ENCODE measurements at places on chromosomes 2 and 18.

GRCh38 chr2:233807215-233807865, 29.2 kb downstream of the MROH2A start:
- H3K27me3 ChIP-seq = peaks cover 16% of the 10 kb centered on the region
- no peaks in the 10 kb centered on the region for H3K4me1 ChIP-seq
- no peaks in the 10 kb centered on the region for H3K36me3 ChIP-seq
- no peak overlapping the region for H3K27ac ChIP-seq

DNA sequence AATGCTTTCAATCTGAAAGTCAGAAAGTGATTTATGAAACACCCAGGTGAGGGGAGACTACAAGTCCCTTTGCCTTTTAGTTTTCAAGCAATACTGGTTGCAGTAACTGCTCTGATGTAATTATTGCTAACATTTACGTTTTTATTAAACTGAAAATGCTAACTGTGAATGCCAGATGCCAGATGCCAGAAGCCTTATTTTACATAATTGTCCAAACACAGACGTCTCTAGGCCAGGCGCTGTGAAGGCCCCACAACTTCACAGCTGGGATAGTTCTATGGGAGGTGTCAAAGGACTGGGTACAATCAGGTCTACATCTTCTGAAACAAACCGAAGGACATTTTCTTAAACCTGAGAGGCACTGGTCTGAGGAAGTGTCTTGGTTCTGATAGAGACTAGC, 27.5 kb upstream of the MSGN1 start:
- no peaks in the 10 kb centered on the region for H3K36me3 ChIP-seq
- no peak overlapping the region for H3K27ac ChIP-seq
- H3K27me3 ChIP-seq = peaks cover 32% of the 10 kb centered on the region
- peaks cover 5% of the 10 kb centered on the region for H3K4me1 ChIP-seq
- no peak overlapping the region for H3K4me3 ChIP-seq
- DNase-seq = no peak

DNA sequence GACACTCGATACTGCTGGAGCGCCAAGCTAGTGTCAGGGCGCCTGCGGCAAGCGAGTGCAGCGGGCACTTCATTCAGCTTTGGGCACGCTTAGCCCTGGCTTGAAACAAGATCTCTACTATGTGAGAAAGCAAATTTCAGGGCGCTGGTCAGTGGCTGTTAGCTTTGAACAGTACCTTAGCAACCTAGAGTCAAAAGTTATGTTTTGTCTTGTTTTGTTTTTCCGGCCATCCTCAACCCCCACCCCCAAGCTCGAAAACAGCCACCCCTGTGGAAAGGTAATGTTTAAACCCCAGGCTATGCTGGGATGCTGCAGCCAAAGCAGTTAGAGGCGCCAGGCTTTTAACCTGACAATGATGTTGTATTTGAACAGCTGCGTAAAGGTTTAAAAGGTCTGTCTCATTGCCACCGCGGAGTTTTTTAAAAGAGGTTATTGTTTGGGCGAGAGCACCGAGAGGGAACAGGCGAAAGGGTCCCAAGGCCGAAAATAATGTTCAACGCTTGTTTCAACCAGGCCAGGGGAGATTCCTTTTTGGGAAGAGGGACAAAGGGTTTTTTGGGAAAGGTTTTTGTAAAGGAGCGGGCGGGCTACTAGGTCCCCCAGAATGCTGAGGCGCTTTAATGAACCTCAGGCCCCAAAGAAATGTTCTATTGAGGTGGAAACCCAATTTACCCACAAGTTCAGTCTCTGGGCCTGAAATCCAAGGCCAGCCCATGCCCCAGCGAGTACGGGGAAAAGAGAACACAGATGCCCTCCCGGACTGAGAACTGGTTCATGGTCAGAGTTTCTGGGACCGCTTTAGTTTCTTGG, 2.3 kb upstream of the HOXD10 start:
- peaks cover 20% of the 10 kb centered on the region for H3K4me1 ChIP-seq
- no peak overlapping the region for H3K4me3 ChIP-seq
- no peak overlapping the region for H3K27ac ChIP-seq
- no peak for DNase-seq
- H3K36me3 ChIP-seq = peaks cover 6% of the 10 kb centered on the region

DNA sequence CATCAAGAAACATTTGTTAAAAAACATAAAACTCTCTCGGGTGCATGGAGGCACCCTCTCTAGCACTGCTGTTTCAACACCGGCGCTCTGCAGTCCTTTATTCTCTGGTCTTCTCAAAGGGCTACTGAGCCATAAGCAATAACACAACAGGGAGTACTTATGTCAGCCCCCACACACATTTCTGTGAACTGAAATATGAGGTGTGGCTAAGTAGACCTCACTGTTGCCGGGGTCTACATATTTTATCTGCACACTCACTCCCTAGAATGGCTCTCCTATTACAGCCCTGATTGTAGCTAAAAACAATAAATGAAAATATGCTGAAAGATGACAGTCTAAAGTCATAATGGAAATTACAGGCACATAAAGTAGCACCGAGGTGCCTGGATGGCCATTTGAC, 235.1 kb downstream of the GRB14 start:
- no peaks in the 10 kb centered on the region for H3K36me3 ChIP-seq
- no peak overlapping the region for H3K4me3 ChIP-seq
- H3K27me3 ChIP-seq = no peaks in the 10 kb centered on the region
- no peaks in the 10 kb centered on the region for H3K4me1 ChIP-seq

DNA sequence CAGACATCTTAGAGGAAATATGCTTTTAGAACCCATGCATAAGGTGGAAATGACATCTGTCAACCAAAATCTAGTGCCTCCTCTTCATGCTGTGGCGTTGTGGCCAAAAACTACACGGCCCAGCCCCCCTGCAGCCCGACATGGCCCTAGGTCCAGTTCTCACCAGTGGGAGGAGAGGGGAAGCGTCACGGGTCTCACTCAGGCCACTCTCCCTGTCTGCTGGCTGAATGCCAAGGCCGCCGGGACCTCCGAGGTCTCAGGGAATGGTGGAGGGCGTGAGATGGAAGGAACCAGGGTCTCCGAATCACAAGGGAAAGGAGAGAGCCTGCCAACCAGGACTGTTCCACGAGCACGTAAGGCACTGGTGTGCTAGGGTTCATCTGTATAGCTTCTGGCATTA, 361.0 kb downstream of the ANAPC1 start:
- DNase-seq = no peak
- peaks cover 55% of the 10 kb centered on the region for H3K27me3 ChIP-seq
- no peaks in the 10 kb centered on the region for H3K36me3 ChIP-seq
- H3K27ac ChIP-seq = no peak overlapping the region

DNA sequence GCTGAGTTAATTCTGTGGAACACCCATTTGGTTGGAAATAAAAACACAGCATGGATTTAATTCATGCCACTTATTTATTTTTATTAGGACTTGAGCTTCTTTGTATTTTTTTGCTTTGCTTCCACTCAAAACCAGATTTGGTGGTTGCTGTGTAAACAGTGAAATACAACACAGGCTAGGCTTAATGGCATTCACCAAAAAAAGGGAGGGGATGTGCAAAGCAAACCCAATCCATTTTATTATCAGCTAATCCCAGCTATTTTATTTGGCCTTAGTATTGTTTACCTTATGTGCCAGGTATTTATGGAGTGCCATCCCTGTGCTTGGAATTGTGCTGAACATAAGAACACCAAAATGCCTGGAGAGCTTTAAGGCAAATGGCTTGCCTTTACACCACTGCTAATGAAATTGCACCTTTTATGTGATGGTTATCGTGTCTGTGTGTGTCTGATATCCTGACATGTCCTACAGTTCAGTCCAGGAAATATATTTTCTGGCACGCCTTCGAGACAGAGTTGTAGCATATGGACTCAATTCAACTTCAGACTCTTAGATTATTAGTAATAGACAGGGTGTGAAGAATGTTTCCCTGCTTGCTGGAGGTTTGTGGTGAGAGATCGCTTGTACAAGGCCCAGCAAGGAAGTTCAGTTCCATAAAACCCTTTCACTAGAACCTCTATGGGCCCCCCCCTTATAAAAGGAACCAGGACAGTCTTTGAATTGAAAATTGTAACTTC, 99.6 kb downstream of the PRPF40A start:
- no peaks in the 10 kb centered on the region for H3K4me1 ChIP-seq
- DNase-seq = no peak
- no peak overlapping the region for H3K4me3 ChIP-seq
- H3K36me3 ChIP-seq = no peaks in the 10 kb centered on the region
- no peak overlapping the region for H3K27ac ChIP-seq

DNA sequence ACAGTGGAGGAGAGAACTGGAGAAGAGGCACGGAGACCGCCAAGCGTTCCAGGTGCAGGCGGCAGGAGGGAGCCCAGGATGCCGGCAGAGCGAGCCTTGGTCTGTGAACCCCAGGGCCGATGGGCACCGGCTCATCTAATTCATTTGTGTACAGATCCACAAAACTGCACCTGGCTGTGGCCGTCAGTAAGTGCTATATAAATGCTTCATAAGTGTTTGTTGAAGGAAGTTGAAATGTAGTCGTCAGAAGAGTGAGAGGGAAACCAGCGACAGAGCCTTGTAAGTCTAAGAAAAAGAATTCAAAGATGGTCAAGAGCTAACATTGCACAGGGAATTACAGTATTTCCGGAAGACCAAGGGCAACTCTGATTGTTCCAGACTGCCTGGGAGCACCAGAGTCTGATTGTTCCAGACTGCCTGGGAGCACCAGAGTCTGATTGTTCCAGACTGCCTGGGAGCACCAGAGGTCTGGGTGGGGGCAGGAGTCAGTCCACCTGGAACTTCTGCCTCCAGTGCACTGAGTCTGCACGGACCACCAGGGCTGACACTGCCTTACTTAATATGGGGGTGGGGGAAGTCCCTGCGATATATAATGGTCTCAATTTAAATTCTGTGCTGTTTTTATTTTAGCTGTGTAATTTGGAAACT, 112.3 kb downstream of the BCL2 start:
- peaks cover 26% of the 10 kb centered on the region for H3K36me3 ChIP-seq
- H3K27ac ChIP-seq = peak overlapping the region; percentile 90
- no peak for DNase-seq
- H3K27me3 ChIP-seq = no peaks in the 10 kb centered on the region
- peaks cover 99% of the 10 kb centered on the region for H3K4me1 ChIP-seq

DNA sequence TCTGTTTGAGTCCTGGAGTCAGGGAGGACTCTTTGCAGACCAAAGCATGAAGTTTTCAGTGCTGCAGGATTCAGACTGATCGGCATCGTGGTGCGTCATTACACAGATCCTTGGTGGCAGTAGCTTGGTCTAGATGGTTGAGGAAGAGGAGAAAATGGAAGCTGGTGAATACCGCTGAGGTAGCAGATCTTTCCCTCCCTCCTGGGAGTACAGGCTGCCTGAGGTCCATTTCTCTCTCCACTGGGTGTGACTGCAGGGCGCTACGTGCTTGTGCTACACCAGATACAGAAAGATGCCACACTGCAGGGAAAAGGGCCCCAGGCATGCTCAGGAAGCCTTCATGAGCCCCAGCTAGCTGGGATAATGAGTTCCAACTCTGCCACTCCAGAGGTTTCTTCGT, 3.3 kb upstream of the CNDP1 start:
- DNase-seq = no peak
- no peaks in the 10 kb centered on the region for H3K36me3 ChIP-seq
- H3K4me1 ChIP-seq = no peaks in the 10 kb centered on the region
- H3K4me3 ChIP-seq = no peak overlapping the region
- H3K27me3 ChIP-seq = peaks cover 9% of the 10 kb centered on the region

DNA sequence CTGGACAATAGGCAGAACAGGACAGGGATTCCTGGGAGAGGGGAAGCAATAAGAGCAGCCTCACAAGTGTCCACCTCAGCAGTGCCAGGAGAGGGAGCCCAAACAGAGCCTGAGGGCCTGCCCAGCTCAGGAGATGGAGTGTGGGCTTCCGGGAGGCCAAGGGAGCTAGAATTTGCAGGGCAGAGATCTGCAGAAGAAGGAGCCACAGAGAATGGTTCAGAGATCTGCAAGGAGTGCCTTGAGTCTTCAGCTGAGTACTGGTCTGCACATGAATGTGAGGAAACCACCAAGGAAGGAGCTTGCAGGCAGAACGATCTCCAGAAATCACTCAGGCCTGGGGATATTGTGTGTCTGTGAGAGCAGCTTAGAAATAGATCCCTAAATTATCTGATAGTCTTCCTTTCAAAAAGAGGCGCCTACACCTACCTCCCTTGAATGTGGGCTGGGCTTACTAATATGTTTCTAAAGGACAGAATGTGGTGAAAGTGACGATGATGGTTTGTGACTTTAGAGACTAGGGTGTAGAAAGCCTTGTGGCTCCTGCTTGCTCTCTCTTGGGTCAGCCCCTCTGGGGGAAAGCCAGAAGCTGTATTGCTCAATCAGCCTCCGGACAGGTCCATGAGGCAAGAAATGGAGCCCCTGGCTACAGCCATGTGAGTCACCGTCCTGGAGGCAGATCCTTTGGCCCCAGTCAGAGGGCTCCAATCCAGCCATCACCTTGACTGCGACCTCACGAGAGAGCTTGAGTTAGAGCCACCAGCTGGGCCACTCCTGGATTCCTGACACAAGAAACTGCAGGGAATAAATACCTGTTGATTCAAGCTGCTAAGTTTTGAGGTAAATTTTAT, 7.6 kb upstream of the LPIN1 start:
- H3K27ac ChIP-seq = no peak overlapping the region
- no peak for DNase-seq
- no peak overlapping the region for H3K4me3 ChIP-seq

DNA sequence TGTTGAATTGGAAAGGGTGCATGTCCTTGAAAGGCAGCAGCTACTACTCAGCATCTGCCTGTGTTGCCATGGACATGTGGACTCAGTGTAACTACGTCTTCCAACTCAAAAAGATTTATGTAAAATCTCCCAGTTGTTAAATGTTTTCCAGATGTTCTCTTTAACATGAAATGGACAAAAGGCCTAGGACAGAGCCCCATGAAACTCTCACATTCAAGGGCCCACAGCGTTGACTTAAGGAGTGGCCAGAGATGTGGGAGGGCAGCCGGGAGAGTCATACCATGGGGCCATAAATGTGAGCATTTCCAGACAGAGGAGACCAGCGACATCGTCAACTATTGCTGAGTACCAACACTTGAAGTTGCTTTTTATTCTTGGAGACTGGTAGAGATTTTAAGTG, 9.9 kb downstream of the SLC3A1 start:
- H3K36me3 ChIP-seq = no peaks in the 10 kb centered on the region
- no peaks in the 10 kb centered on the region for H3K27me3 ChIP-seq
- DNase-seq = no peak

DNA sequence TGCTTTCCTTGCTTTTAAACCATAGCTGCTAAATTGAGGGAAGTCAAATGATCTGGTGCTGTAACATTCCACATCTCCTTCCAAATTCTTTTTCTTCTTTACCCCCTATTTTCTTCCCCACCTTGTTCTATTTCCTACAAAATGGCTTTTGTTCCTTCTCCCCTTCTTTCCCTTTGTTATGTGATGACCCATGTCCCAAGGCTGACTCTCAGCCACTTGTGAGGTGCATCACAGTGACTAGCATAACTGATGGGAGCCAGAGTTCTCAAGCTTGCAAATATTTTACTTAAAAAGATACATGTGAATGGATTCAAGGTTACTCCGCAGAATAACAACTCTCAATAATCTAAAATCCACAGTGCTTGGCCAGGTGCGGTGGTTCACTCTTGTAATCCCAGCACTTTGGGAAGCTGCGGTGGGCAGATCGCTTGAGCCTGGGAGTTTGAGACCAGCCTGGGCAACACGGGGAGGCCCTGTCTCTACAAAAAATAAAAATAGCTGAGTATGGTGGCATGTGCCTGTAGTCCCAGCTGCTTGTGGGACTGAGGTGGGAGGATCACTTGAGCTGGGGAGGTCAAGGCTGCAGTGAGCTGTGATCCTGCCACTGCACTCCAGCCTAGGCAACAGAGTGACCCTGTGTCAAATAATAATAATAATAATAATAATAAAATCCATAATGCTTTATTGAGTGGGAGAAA, 100.1 kb upstream of the CERS6 start:
- H3K27ac ChIP-seq = no peak overlapping the region
- peaks cover 6% of the 10 kb centered on the region for H3K36me3 ChIP-seq
- peaks cover 33% of the 10 kb centered on the region for H3K4me1 ChIP-seq
- H3K4me3 ChIP-seq = no peak overlapping the region
- no peaks in the 10 kb centered on the region for H3K27me3 ChIP-seq
- no peak for DNase-seq

- no peak overlapping the region for H3K4me3 ChIP-seq
- H3K27me3 ChIP-seq = no peaks in the 10 kb centered on the region
- no peaks in the 10 kb centered on the region for H3K4me1 ChIP-seq
- peaks cover 9% of the 10 kb centered on the region for H3K36me3 ChIP-seq
These were observed 140.9 kb downstream of the CAPN13 start for GRCh38 chr2:30666266-30666874.

All from activated T-cell treated with anti-CD3 and anti-CD28 coated beads, Interleukin-2, amount 50 U/mL, for 72 hours (primary cell).